ENCODE measurements at places on chromosomes 5 and 9.
A peak's percentile ranks its signal among the peaks of the same experiment; 100 is the strongest.

DNA sequence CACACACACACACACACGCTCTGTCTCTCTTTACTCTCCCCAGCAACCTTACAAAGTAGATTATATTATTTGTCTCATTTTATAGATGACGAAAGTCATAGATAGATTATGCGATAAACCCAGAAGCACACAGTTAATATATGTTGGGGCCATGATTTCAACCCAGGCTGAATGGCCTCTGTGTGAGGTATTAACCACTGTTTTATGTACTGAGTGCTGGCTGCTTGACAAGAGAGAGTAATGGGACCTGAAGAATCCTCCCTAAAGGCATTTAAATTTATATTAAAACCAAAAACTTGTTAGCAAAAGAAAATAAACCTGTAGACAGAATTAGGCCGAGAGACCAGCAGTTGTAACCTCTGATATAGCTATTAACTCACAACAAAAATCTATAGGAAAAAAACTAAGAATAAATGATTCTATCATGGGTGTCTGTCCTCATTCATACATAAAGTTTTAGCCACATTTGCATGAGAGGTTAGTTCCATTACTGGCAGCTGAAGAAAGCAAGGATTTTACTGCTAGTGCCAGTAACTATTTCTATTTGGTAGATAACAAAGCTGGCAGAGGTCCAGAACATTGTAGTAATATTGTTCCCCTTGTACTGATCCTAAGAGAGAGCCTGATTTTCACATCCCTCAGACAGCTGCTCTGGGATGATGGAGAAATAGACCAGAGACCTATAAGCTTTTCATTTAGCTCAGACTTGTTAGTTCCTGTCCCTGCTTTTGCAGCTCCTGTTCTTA lies 250.9 kb downstream of the ADGRV1 start:
- no peak for DNase-seq

GRCh38 chr5:154435226-154435625 lies 10.6 kb upstream of the SAP30L start:
- no peak for DNase-seq

GRCh38 chr5:36842087-36842486 lies 34.5 kb upstream of the NIPBL start:
- no peak for DNase-seq

- DNase-seq = peak; percentile 24
Observed at GRCh38 chr9:77735494-77735893, 87.4 kb upstream of the GNA14 start.

DNA sequence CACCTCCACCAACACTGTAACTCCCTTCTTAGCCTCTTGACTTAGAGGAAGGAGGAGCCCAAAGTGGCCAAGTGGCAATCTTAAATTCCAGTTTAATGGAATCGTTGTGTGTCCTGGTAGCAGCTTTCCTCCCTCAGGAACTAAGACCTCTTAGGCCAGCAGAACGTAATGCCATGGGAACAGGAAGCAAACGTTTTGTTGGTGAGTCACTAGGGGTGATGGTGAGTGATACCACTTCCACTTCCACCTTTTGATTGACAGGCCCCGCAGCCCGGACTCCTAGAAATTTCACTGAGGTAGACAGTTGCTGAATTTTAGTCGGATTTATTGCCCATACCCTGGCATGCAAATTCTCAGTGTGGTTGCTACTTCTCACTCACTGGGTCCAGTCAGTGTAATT lies 94.2 kb upstream of the FBN2 start:
- no peak for DNase-seq

DNA sequence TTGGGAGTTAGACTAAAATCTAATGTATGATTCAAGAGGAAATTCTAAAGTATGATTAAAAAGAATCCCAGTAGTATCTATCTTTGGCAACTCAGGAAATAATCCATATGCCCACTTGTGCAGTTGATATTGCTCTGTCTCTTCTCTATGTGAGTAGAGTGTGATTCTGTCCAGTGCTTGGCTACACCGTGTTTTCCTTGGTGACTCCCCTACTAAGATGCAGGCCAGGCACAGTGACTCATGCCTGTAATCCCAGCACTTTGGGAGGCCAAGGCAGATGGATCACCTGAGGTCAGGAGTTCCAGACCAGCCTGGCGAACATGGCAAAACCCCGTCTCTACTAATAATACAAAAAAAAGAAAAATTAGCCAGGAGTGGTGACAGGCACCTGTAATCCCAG lies 495.4 kb downstream of the MAT2B start:
- DNase-seq = no peak

- DNase-seq = no peak
Observed at GRCh38 chr5:101894985-101895384, 401.1 kb downstream of the SLCO4C1 start.

- no peak for DNase-seq
Observed at GRCh38 chr5:16976625-16977008, 40.5 kb upstream of the MYO10 start.

DNA sequence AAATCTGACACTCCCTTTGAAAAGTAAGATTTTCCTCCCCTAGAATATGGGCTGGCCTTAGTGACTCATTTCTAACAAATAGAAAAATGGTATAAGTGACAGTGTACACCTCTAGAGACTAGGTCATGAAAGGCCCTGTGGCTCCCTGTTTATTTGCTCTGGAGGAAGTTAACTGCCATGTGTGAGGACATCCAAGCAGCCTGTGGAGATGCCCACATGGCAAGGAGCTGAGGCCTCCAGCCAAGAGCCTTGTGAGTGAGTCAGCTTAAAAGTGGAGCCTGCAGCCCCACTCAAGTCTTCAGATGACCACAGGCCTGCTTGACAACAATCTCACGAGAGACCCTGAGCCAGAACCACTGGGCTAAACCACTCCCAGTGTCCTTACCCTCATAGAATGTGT lies 128.1 kb upstream of the LHFPL2 start:
- no peak for DNase-seq

DNA sequence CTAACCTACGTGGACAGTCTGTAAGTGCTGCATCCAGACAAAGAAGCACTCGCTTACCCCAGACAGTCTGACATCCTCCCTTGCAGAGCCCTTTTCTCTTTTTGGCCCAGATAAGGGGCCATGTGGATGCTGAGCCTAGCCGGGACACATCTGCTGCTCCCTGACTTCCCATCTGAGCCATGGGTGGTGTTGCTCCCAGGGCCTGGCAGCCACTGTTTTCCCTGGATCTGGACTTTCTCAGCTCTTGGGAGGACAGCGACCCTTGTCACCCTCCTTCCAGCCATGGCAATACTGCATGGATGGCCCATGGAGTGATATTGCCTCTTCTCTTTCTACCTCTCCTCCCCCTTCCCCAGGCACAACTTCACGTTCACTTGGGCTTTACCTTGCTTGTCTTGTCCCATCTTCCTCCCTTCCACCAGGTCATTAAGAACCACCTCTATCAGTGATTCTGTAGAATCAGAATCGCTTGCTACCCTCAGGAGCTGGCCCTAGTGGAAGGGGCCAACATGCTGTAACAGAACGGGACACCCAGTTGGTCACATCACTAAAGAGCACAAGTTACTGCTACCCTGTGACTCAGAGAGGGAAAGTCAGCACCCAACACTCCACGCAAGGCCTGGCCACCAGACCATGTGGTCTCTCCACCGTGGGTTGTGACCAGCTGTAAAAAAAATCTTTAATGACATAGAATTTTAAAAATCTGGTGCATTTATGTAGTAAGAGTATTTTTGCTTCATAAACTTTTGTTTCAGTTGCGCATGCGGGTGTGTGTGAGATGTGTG lies 4.4 kb downstream of the NEURL1B start:
- no peak for DNase-seq

GRCh38 chr9:18032636-18033035 lies 441.3 kb upstream of the ADAMTSL1 start:
- no peak for DNase-seq

- DNase-seq = no peak
Observed at GRCh38 chr9:124835026-124835557, 18.2 kb upstream of the WDR38 start.

GRCh38 chr9:8070779-8071444 lies 271.3 kb upstream of the DMAC1 start:
- no peak for DNase-seq

- no peak for DNase-seq
Observed at GRCh38 chr9:34650816-34651215, 1.2 kb upstream of the IL11RA start.

DNA sequence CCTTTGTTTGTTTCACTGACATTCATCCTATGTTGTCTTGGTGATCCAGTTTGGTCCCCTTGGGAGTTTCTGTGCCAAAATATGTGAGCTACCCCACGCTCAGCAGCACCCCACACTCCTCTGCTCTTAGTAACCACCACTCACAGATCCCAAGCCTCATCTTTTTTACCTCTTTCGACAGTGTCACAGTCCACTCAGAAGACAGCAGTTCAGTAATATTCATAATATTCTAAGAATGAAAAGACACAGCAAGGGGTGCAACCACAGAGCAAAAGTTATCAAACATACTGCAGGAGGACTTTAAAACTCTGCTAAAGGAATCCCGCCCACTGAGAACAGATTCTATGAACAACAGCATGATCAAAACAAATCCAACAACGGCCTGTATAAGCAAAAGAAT lies 28.2 kb downstream of the RNF130 start:
- no peak for DNase-seq

DNA sequence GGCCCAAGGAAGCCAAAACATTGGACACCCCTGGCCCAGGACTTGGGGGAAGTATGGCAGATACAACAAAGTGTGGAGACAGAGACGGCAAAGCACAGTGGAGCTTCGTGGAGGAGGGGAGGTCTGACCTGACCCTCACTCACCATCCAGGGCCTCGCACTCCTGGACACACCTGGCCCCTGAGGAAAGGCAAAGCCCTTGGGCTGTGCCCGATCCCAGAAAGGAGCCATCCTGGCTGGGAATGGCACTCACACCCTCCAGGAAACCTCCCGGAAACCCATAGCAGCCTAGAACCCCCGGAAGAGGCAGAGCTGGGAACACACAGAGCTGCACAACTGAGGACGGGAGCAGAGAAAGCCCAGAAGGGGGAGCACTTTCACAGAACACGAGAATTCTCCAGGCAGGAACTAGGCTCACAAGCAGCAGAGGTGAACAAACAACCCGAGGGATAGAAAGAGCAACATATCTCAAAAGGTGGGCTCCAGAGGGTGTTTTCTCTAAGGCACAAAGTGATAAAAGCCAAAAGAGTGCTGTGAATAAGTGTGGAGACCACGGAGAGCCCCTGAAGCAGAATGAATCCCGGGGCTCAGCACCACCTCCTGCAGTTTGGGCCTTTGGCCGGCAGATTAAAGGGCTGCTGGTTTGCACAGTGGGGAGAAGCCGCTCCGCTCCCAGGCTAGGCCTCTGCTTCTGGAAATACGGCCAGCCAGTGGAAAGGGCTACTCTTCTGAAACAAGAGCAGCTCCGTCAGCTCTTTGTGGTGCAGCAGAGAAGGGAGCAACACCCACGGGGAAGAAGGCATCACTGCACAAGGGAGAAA lies 108.2 kb downstream of the UBE2R2 start:
- peak; percentile 76 for DNase-seq

DNA sequence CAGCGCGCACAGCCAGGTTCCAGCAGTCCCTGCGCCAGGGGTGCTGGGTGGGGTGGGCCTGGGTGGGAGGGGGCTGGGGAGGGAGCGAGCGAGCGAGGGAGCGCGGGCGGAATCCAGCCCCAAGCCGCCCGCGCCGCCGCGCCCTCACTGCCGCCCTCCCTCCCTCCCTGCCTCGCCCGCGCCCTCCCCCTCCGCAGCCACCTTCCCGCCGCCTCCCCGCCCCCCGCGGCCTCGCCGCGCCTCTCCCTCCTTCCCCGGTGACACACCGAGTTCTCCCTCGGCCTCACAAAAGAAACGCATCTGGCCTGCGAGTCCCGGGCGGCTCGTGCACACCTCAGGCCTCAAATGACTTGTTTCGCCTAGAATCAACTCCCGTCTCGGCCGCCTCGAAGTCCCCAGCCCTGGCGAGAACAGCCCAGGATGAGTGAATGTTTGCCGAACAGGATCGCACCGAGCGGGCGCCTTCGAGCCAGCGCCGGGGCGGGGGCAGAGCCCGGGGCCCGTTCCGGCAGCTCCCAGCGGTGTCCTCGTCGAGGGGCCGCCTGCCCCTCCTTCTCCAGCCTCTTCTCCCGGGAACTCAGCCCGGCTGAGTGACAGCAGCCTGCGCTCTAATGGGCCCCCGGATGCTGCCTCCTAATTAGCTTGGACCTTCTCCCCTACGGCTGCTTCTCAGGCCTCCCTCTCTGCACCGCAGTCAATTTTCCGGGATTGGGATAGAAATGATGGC lies 371 bp upstream of the PITX1 start:
- DNase-seq = peak; percentile 64

GRCh38 chr9:106930477-106930876 lies 67.5 kb downstream of the ZNF462 start:
- no peak for DNase-seq

DNA sequence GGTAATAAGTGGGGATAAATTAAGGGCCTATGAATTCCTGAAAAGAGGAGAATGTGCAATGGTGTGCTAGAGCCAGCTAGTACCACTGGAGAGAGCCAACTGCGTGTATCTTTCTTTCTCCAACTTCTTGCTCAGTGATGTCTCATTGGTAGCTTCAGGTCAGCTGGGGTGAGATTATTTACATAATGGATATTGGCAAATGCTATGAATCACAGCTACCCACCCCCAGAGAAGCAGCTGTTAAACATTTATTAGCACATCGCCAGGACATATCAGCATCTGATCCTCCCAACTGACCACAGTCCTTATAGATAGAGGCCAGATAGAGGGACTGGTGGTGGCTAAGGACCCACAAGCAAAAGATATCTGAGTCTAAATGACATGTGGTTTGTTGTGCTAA lies 421.3 kb downstream of the ACTL7B start:
- DNase-seq = no peak

GRCh38 chr5:137695651-137696428 lies 40.0 kb downstream of the KLHL3 start:
- DNase-seq = peak; percentile 77

GRCh38 chr9:134056483-134057306 lies 11.1 kb downstream of the BRD3 start:
- DNase-seq = no peak

DNA sequence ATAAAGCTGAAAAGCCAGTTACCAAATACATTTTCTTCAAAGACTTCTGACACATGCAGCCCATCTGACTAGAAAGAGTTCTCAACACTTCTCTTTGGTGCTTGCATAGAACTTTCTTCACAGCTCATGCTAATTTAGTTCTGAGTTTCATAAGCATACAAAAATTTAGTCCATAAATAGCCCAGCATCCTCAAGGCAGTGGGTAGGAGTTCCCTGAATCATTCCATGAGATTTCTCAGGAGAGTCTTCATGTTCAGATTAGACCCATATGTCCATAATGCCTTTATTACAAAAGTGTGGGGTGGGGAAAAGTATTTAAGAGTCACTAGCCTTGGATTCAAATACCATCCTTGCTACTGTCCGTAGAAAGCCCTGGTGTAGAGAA lies 290.2 kb upstream of the RGMB start:
- DNase-seq = no peak

DNA sequence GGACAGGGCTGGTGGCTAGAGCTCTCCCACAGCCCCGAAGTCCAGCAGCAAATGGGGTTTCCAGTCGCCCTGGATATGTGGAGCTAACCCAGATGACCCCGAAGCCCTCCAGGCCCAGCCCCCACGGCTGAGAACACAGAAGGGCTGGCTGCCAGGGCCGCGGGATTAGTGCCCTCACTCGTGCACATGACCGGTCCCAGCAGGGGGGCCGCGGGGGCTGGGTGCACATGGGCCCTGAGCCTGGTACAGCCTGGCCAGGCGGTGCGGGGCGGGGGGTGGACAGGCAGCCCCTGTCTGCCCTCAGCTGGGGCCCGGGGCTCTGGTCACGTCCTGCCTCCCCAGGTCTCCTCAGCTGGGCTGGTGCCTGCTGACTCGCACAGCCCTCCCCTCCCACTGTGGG lies 5.9 kb downstream of the SSNA1 start:
- no peak for DNase-seq
